Stimulated activated naive CD4-positive, alpha-beta T cell (primary cell): ENCODE measurements at places on chromosomes 5 and 9.
A peak's percentile ranks its signal among the peaks of the same experiment; 100 is the strongest.

DNA sequence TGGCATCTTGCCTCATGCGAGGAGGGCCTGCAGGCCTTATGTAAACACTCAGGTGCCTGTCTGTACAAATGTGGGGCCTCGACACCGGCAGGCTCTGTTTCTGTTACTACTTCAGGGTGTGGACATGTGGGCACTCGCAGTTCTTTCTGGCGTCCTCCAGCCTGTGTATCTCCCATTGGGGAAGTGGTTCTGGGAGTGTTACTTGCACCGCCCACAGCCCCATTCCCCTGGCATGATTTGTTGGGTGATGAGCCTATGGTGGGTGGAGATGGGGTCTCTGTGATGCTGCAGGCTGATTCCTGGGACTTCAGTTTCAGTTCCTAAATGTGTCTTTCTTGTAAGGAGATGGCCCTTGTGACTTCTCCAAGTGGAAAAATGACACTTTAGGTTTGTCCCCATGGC, 82.1 kb upstream of the PITX1 start:
- DNase-seq: no peak

GRCh38 chr5:60851626-60852025, 7.6 kb upstream of the ELOVL7 start:
- no peak for DNase-seq

DNA sequence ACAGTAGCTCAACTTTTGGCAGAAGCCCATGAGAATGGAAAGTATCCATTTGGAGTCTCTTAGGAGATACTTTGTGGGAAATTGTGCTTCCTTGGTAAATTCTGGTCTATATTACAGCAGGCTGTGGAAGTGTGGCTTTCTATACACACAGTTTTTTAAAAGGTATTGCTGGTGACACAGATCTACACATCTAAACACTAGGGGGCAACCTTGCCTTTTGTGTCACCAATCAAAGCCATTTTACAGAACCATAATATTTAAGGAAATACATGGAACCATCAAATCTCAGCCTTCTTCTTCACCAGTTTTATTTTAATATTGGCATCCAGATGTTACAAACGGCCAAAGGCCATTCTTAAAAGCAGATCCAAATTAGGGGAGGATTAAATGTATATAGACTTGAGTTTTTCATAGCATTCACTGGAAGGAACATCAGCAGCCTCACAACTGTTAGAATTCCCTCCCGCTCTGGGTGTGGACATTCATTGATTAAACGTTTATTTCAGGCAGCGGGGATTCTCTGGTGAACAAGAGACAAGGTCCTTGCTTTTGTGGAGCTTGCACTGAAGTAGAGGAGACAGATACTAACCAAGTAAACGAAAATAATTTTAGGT, 132.4 kb upstream of the EPB41L4A start:
- DNase-seq: no peak

DNA sequence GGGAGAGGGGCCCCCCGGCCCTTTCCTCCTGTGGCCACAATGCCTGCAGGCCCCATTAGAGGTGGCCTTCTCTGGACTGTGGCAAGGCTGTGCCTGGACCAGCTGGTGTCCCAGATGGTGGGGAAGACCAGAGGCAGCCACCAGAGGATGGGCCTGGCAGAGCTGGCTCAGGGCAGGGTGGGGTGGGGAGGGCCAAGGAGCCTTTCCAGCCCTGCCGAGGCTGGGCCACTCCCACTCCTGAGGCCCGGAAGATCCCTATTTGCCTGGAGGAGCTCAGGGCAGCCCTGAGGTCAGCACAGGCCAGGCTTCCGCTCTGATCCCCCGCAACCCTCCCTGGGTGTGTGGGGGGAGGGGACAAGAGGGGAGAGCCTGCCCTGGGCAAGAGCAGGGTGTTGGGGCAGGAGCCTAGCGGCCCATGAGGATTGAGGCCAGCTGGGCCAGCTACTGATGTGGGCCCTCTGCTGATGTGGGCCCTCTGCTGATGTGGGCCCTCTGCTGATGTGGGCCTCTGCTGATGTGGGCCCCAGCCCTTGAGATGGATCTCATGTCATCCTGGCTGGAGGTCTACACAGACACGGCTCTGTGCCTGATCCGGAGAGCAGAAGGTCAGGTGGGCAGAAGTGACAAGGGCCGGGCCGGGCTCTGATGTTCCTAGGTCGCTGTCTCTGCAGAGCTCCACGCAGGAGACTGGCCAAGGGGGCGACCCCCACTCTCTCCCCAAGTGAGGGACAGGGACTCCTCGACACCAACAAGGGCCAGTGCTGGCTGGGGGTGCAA, 6.0 kb downstream of the MRPS2 start:
- DNase-seq: no peak

GRCh38 chr9:3675946-3676345, 150.1 kb upstream of the RFX3 start:
- no peak for DNase-seq

GRCh38 chr5:157718519-157718918, 12.7 kb upstream of the THG1L start:
- peak; percentile 15 for DNase-seq

GRCh38 chr9:92704528-92704927, 34.6 kb upstream of the IPPK start:
- no peak for DNase-seq

GRCh38 chr5:171806976-171807747, 21.5 kb downstream of the SMIM23 start:
- DNase-seq: no peak

DNA sequence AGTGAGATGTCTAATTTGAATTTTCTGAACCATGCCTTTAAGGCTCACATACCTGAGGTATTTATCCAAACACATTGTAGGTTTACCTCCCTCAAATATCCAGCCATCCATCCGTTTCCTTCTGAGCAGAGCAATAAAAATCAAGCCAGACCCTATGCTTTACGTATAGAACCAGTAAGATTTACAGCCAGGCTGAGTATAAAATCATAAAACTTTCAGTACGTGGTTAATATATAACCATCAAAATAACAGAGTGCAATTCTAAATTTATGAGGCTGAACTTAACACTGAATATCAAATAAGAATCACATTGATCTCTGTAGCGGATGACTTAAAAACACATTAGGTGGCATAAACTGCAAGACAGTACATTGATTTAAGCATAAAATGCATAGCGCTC, 877.9 kb upstream of the WWC1 start:
- no peak for DNase-seq

DNA sequence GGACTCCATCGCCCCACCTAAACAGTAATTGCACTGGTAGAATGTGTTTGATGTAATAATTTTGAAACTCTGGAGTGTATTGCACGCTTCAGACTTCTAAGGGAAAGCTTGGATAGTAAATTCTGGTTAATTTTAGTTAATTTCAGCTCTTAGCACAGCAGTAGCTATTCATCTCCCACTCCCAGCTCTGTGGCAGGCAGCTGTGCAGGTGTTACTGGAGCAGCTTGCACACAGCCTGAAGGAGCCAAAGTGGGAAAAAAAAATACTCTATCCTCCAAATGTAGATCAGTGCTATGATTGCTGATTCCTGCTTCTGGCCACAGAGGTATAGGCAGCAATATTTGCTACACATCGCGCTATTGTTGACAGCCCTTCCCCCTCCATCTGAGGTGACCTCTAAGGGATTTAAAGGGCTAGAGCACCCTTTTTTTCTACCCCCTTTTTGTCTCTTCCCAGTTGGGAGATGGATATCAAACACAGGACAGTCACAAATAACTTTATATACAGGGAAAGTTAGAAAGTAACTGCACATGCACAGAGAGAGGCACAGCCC, 97.4 kb downstream of the KCTD16 start:
- DNase-seq: no peak

GRCh38 chr5:68803881-68804319, 289.9 kb upstream of the SLC30A5 start:
- DNase-seq: no peak

- no peak for DNase-seq
Observed at GRCh38 chr5:123874600-123875201, 362.7 kb downstream of the CSNK1G3 start.

- DNase-seq: no peak
Observed at GRCh38 chr9:126822278-126822677, 17.4 kb downstream of the ZBTB43 start.

DNA sequence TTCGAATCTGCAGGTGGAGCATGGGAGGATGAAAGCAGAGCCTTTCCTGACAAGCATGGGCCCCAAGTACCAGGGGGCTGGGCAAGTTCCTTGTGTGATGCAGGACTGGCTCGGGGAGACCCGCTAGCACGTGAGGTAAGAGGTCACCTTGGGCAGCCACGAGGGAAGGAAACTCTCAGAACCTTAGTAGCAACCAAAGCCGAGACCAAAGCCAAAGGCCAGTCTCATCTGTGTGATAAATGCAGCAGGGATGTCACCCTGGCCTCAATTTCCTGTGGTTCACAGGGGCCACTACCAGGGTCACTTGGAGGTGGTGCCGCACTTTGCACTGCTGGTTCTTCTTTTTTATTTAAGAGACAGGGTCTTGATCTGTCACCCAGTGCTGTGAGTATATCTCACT, 39.5 kb downstream of the PRRT1B start:
- DNase-seq: no peak

GRCh38 chr9:108002371-108002956, 512.9 kb upstream of the KLF4 start:
- no peak for DNase-seq

GRCh38 chr5:125333416-125333815, 587.0 kb upstream of the ZNF608 start:
- no peak for DNase-seq

DNA sequence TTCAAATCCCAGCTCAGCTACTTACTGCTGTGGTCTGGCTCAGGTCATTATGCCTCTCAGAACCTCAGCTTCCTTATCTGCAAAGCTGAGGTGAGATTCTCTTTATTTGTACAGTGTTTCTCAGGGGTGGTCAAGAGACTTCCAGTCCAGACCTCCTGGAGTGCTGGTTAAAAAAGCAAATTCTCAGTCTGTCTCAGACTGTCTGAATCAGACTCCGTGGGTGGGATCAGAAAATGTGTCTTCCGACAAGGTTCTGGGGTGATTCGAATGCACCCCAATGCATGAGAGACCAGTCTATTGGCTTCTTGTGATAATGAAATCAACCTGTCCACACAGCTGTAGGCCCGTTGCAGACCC, 137.7 kb upstream of the SMIM23 start:
- DNase-seq: no peak

DNA sequence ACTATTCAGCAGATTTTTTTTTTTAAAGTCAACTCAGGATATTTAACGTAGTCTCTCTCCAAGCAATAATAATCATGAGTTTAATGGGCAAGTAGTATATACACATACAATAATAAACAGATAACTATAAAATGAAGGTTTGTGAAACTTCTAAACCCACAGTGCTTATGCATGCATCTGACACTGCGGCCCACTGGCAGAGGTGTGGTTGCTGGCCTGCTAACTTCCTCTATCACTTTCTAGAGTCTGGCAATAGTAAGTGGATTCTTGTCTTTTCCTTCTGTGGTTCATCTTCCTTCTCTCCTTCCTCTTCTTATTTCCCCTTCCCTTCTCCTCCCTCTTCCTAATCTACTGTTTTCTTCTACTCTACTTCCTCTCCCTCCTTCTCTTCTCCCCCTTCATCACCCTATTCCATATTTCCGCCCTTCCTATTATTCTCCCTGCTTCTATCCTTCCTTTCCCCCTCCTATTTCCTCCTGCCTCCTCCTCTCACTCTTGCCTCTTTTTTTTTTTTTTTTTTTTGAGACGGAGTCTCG, 18.6 kb upstream of the AGXT2 start:
- DNase-seq: no peak

DNA sequence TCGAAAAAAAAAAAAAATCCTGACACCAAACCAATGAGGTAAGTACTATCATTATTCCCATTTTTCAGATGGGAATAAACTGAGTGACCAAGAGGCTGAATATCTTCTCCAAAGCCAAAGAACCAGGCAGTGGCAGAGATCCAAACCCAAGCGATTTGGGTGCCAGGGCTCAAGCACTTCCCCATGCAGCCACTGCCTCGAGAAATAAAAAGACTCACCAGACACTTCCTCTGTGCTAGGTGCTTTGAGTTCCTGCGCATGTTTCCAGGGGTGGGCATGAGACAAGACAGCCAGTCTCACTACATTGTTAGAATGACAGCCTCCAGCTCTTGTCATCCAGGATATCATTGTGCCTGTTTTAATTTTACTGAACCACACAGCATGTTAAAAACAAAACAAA, 2.3 kb upstream of the RPL26L1 start:
- no peak for DNase-seq

GRCh38 chr5:163532171-163533084, 27.0 kb downstream of the MAT2B start:
- no peak for DNase-seq

DNA sequence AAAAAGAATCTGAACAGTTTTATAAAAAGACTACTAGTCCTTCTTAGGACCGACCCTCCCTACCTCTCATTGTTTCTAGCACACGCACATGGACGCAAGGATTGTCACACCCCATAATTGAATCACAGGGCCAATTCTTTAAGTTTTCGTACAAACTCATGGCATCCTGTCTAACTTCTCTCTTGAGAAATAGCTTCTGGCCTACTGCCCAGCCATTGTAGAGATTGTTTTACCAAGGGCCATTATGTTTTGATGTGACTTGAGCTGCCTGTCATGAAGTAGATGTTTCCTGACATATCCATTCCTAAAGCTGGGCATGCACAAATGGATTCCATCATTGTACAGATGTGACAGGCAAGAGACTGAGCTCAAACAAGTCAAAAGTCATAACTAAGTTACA, 1672.1 kb upstream of the C9orf72 start:
- no peak for DNase-seq

DNA sequence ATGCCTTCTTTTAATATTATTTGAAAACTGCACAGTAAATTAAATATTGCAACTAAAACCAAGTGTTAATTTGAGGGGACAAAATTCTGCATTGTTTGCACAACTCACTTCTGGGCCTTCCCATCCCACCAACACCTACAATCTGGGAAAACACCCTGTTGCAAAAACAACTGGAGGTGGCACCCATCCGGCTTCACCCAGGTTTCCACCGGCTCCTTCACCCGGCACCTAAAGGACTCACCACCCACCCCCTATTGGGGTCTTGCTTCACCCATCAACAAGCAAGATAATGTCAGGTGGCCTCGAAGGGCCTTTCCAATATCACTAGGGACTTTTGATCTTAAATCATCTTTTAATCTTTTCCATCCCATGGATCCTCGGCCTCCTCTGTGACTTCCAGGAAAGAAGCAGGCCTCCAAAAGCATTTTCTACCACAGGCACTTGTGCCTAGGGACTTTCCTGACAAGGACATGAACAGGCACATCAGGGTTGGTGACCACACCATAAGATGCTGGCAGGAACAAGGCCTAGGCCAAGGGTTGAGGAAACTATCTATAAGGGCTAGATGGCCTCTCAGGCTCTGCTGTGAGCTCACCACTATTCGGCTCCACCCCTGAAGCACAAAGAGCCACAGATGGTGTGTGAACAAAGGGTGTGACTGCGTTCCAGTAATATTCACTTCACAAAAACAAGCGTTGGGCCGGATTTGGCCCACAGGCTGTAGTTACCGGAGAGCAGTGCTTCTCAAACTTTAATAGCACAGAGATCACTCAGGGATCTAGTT, 205.1 kb downstream of the AUH start:
- no peak for DNase-seq

GRCh38 chr5:23260621-23261020, 246.8 kb upstream of the PRDM9 start:
- no peak for DNase-seq
